ENCODE measurements at places on chromosomes 13 and 19. TPM values are rescaled to one million over a fixed set of nuclear protein-coding genes. Genes with fewer than 3 reads are reported as not detected.
A peak's percentile ranks its signal among the peaks of the same experiment; 100 is the strongest.

Gene KHSRP
- total RNA-seq = 173 TPM

GRCh38 chr13:100520936-100521850, 67.4 kb downstream of the GGACT start:
- H3K27me3 ChIP-seq = no peaks in the 10 kb centered on the region
- H3K36me3 ChIP-seq = peaks cover 12% of the 10 kb centered on the region
- DNase-seq = no peak
- no peak overlapping the region for H3K27ac ChIP-seq

DNA sequence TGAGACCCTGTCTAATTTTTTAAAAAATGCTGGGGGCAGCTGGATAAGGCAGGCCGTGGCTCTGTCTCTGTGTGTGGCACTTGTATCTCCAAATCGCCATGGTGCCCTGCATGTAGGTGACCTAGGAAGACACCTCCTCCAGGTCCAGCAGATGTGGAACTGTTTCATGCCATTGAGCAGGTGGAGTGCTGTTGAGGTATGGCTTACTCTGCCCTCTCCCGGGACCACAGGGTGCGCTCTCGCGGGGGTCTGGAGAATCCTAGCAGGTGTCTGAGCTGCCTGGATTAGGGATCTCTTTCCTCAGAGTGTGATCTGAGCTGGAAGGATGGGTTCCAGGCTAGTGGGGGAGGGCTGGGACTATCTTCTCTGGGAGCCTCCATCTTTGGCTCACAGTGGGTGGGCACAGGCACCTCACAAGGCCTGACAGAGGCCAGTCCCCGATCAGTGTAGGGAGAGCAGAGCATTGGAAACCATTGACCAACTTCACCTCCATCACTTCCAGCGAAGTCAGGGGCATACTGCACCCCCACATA, 67.7 kb upstream of the TM9SF2 start:
- H3K27ac ChIP-seq = no peak overlapping the region
- H3K4me3 ChIP-seq = no peak overlapping the region
- no peaks in the 10 kb centered on the region for H3K27me3 ChIP-seq
- DNase-seq = no peak
- H3K4me1 ChIP-seq = peaks cover 27% of the 10 kb centered on the region
- H3K36me3 ChIP-seq = no peaks in the 10 kb centered on the region

Gene ZNF541
- 0.89 TPM for total RNA-seq

DNA sequence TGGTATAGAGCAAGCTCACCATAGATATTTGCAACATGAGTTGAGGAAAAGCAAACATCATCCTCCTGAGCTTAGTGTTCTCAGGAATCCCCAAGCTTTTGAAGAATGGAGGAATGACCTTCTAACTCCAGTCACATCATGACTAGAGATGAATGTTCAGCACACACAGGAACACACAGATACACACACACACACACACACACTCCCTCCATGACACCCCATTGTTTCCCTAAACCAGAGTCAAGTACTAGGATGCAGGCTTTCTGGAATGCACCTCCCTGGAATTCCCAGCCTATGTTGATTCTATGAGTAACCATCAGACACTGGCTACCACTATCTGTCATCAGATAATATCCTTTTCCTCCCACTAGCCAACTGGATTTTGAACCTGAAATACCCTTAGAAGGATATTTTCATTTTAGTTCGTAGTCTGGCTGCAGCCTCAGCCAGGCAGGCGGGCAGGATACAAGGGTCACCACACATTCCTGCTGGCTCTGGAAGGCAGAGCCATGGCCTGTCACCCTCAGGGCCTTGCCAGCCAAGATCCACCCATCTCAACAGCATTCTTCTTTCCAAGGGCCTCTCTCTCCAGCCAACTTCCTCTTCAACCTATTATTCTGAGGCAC, 162.4 kb downstream of the FOXO1 start:
- H3K36me3 ChIP-seq = no peaks in the 10 kb centered on the region
- no peak overlapping the region for H3K4me3 ChIP-seq
- H3K4me1 ChIP-seq = peaks cover 5% of the 10 kb centered on the region
- no peak overlapping the region for H3K27ac ChIP-seq

DNA sequence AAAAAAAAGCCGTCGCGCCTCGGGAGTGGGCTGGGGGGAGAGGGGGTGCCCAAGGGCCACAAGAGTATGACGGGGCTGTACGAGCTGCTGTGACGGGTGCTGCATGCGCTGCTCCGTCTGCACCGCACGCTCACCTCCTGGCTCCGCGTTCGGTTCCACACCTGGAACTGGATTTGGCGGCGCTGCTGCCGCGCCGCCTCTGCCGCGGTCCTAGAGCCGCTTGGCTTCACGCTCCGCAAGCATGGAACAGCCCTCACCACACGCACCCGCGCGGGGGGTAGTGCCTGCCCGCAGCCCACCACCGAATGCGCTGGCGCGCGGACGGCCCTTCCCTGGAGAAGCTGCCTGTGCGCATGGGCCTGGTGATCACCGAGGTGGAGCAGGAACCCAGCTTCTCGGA, 18.8 kb downstream of the C1QTNF9 start:
- H3K4me1 ChIP-seq = no peaks in the 10 kb centered on the region
- no peak overlapping the region for H3K4me3 ChIP-seq
- no peak overlapping the region for H3K27ac ChIP-seq
- H3K27me3 ChIP-seq = peaks cover 6% of the 10 kb centered on the region

GRCh38 chr13:51681037-51681678, 96.9 kb downstream of the WDFY2 start:
- DNase-seq = no peak
- H3K36me3 ChIP-seq = no peaks in the 10 kb centered on the region
- H3K27me3 ChIP-seq = no peaks in the 10 kb centered on the region

DNA sequence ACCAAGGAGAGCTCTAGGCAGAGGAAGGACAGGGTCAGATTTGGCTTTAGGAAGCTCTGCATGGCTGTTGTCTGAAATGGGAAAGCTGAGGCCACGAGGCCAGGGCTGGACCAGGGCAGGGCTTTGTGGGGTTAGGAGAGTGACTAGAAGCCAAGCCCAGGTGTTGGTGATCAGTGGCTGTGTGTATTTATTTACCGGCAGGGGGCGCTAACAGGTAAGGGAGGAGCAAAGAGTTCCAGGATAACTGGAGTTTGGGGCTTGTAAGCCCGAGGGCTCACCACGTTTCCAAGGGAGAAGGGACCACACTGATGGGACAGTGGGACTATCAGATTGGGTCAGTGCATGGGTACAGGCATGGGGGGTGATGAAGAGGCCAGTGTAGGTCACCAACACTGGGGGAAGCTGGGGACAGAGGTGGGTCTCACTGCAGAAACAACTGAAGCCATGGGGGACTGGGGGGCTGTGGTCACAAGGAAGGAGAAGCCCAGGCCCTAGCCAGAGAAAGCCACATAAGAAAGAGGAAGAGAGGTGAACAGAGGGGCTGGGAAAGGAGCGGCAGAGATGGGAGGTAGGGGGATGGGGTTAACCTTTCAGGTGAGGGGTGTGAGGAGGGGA, 3.9 kb downstream of the TMEM147 start:
- no peaks in the 10 kb centered on the region for H3K27me3 ChIP-seq
- DNase-seq = no peak
- peaks cover 24% of the 10 kb centered on the region for H3K4me1 ChIP-seq
- no peak overlapping the region for H3K4me3 ChIP-seq
- H3K27ac ChIP-seq = no peak overlapping the region

Gene EDNRB
- 60.7 TPM for total RNA-seq

DNA sequence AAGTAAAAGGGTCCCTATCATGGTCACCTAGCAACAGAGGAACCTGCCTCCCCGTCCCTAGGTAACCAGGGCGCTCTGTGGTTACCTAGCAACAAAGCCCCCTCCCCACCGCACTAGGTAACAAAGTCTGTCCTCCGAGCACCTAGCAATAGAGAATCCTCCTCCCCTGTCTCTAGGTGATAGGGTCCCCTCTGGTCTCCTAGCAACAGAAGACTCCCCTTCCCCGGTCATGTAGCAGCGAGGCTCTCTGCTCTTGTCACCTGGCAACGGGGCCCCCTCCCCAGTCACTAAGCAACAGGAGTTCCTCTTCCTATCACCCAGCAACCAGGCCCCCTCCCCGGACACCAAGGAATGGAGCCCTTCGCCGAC, 307 bp downstream of the JOSD2 start:
- peaks cover 8% of the 10 kb centered on the region for H3K4me1 ChIP-seq
- H3K4me3 ChIP-seq = peak overlapping the region; percentile 74
- DNase-seq = no peak
- H3K27me3 ChIP-seq = peaks cover 8% of the 10 kb centered on the region

- DNase-seq = no peak
- H3K27me3 ChIP-seq = peaks cover 13% of the 10 kb centered on the region
- no peak overlapping the region for H3K4me3 ChIP-seq
- H3K36me3 ChIP-seq = no peaks in the 10 kb centered on the region
- H3K27ac ChIP-seq = no peak overlapping the region
These were observed 9.8 kb downstream of the FLT1 start for GRCh38 chr13:28485097-28485496.

GRCh38 chr19:7196763-7197118, 97.5 kb downstream of the INSR start:
- peak overlapping the region; percentile 41 for H3K4me3 ChIP-seq
- H3K36me3 ChIP-seq = no peaks in the 10 kb centered on the region
- H3K27me3 ChIP-seq = no peaks in the 10 kb centered on the region
- peak overlapping the region; percentile 70 for H3K27ac ChIP-seq

- no peak overlapping the region for H3K27ac ChIP-seq
- H3K4me3 ChIP-seq = no peak overlapping the region
- peak; percentile 41 for DNase-seq
These were observed 85.7 kb downstream of the RYR1 start for GRCh38 chr19:38519168-38519567.

DNA sequence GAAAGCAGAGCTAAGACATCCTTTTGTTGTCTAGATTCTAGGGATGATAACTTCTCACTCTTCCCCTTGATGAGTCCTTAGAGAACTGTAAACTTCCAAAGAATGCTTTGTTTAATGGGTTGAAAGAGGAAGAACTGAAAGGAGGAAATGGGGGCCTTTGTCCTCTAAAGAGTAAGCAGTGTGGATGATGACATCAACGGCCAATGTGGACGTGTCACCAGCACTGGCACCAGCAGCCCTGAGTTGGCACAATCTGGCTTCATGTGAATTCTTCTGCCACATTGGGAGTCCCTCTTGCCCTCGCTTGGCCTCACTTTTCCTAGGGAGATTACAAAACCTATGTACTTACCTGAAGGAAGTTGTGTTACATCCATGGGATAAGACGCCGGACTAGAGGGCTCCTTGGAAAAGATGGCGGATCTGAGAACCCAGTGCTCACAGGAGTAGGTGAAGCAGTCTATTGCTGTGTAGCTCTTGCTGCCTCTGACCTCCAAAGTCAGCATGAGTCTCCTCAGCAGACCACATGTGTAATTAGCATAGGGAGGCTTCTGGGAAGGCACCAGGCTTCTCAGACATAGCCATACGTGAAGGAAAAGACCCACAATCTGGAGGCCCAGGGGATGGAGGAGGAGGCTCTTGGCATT, 62.8 kb downstream of the RGCC start:
- no peak for DNase-seq
- no peaks in the 10 kb centered on the region for H3K4me1 ChIP-seq
- no peak overlapping the region for H3K4me3 ChIP-seq
- no peaks in the 10 kb centered on the region for H3K36me3 ChIP-seq

DNA sequence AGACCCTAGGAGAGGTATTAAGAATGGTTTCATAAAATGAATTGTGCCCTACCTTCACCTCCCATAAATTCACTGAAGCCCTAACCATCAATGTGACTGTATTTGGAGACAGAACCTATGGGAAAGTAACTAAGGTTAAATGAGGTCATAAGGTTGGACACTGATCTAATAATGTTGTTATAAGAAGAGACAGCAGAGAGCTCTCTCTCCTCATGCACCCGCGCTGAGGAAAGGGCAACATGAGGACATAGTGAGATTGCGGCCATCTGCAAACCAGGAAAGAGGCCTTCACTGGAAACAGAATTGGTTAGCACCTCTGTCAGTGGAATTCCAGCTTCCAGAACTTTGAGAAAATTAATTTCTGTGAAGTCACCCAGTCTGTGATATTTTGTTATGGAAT, 1396.1 kb upstream of the MIR17HG start:
- H3K27ac ChIP-seq = no peak overlapping the region
- no peak overlapping the region for H3K4me3 ChIP-seq
- H3K4me1 ChIP-seq = no peaks in the 10 kb centered on the region
- no peaks in the 10 kb centered on the region for H3K27me3 ChIP-seq
- no peak for DNase-seq

DNA sequence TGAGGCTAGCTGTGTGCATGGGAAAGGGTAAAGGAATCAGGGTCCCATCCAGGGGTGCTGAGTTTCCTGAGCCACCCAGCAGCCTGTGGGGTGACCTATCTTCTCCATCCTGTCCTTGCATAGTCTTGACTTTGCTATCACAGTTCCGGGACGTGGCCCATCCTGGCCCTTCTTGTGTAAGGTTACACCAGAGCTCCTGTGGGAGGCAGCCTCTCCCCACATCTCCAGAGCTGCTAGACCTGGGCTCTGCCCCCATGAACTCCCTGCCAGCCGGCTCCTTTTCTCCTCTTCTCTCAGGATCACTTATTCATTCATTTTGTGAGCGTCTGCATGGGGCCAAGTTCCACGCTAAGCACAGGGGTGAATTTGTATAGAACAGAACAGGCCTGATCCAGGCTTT, 238.9 kb downstream of the TSHZ3 start:
- H3K4me3 ChIP-seq = no peak overlapping the region
- DNase-seq = no peak
- no peaks in the 10 kb centered on the region for H3K36me3 ChIP-seq
- no peaks in the 10 kb centered on the region for H3K4me1 ChIP-seq
- H3K27ac ChIP-seq = no peak overlapping the region

DNA sequence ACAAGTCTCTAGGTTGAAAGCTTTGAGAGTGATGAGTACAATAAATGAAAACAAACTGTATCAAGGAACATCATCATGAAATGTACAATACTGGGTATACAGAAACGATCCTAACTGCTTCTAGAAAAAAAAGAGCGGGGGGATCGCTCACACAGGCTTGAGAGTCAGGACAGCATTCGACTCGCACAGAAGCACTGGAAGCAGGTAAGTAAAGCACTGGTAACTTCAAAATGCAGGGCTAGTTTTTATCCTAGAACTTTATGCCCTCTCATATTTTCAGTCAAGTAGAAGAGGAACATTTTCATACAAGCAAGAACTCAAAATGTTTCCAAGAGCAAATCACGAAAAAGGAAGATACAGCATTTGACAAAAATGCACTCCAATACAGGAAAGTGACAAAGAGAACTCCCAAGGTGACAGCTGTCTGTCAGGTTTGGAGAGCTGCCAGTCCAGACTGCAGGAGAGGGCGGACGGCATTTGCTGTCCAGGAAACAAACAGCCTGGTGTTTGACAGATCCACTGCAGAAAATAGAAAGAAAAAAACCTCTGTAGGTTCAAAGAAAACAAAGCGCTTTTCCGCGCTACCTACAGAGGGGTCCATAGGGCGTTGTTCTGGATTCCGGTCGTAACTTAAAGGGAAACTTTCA, 58.2 kb upstream of the XPO4 start:
- DNase-seq = no peak
- H3K4me1 ChIP-seq = peaks cover 3% of the 10 kb centered on the region
- H3K27ac ChIP-seq = no peak overlapping the region
- no peaks in the 10 kb centered on the region for H3K27me3 ChIP-seq
- H3K4me3 ChIP-seq = no peak overlapping the region

DNA sequence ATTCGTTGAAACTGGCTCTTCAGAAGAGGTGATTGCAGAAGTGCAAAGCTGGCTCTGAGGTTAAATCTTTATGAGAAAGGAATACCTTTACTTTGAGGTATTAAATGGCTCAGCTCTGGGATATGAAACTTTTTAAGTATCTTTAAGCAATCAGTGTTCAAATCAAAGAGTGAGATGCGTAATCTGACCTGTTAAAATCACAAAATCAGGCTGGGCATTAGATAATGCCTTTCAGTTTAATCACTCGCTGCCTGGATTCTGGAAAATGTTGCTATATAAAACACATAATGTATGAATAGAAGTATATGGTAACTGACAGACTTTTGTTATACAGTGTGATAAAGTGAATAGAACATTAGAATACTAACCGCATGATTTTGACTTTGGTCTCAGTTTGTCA, 2.0 kb upstream of the DGKH start:
- no peak overlapping the region for H3K27ac ChIP-seq
- H3K4me1 ChIP-seq = peaks cover 29% of the 10 kb centered on the region
- no peaks in the 10 kb centered on the region for H3K36me3 ChIP-seq
- H3K27me3 ChIP-seq = no peaks in the 10 kb centered on the region
